CD4-positive, alpha-beta T cell treated with Interleukin-15 for 1 hour (primary cell): ENCODE measurements at places on chromosomes 7 and 10.

DNA sequence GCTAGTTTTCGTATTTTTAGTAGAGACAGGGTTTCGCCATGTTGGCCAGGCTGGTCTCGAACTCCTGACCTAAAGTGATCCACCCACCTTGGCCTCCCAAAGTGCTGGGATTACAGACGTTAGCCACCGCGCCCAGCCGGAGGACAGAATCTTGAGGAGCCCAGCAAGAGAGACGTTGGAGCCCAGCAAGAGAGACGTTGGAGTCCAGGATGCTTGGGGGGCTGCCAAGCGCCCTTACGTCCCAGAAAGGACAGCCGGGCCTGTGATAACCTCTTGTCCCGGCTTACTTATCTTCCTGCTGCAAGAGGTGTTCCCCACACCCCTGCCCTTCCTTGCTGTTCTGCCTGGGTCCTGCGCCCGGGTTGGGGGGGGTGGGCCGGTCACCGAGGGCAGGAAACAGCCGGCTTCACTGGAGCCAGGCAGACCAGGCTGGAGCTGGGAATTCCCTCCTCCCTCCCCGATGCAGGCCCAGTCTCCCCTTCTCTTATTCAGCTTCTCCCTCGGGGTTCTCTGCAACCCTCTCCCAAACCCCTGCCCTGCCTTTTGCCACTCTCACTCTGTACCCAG is 1.9 kb upstream of the EPHB4 start:
- no peak for DNase-seq

GRCh38 chr7:92691578-92691977 is 101.4 kb upstream of the FAM133B start:
- DNase-seq = no peak

DNA sequence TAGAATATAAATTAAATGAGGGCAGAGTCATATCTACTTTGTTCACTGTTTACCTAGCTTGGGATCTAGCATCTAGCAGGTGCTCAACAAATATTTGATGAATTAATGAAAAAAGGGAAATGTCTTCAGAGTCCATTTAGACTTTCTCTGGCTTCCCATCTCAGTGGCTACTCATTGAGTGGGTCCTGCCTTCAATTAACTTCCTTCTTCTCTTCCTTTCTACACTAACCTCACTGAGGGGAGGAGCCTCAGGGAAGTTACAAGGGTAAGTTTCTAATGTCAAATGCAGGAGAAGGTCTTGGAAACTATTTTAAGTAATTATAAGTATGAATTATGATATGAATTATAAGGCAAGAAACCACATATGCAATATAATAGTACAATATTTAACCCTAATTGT is 28.2 kb upstream of the MPP7 start:
- no peak for DNase-seq

DNA sequence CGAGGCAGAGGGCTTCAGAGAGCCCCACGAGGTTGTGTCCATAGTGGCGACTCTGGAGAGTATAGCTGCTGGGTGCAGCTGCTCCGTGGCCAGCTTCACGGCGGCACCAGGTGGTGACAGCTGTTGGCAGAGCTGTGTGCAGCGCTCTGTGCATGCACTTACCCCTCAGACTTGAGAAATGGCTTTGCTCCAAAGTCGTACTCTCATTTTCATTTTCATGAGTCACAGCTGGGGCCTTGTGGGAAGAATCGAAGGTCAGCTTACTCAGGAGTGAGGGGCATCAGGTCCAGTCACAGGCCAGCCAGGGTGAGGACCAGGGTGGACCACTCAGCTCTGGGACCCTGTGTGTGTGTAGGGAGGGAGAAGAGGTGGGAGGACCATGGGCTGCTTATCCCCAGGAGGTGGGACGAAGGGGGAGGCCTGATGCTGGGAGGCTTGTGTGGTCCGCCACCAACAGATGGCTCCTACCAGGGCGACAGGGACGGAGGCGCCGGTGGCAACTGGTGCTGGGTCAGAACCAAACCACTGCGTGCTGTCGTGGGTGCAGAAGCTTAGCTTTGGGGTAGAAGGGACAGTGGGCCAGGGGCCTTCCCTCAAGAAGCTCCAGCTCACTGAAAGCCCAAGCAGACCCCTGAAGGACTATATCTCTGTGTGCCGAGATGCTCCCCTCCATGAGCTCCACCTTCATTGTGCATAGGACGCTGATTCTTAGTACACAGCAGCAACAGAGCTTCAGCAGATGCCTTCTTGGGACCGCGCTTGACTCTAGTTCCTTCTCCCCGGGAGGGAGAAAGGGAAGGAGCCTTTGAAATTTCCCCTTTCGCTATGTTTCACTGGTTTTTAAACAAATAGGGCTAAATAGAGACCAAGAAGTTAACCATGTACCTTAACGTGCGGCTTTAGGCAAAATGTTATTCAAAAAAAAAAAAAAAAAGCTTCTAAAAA is 225.0 kb downstream of the CELF2 start:
- DNase-seq = peak; percentile 28

DNA sequence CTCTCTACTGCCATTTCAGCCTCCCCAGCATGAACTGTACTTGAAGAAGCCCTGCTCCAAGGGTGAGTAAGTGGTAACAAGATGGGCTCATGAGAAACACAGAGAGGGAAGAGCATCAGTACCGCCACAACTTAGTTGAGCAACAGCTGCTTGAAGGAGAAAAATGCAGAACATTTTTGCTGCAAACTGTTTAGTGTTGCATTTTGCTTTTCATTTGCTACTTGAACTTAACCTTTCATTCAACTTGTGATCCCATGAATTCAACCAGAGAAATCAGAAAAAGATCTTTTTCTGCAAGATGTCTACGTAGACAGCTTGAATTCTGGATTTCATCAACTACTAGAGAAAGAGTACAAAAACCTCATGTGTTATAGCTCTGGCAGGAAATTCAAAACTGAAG is 40.7 kb downstream of the ANK3 start:
- no peak for DNase-seq

- DNase-seq = no peak
Measured at GRCh38 chr7:143988976-143989745, 11.0 kb upstream of the OR6B1 start.

- DNase-seq = no peak
Measured at GRCh38 chr10:80658068-80658467, 120.4 kb downstream of the SH2D4B start.

DNA sequence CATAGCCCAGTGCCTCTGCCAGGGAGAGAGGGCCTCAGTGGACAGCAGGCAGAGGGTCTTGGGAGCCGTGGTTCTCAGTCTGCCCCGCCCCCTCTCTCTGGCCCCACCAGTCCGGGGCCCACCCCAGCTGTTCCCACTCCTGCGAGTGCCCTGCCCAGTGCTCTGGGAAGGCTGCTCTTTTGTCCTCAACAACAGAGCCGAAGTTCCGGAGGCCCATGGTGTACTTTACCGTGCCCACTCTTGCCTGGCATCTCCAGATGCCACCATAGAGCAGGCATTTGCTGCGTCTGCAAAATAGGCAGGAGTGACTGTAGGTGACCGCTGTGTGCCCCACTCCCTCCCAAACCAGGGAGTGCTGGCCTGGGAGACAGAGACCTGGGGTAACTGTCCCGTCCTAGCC is 29.3 kb upstream of the PCBD1 start:
- no peak for DNase-seq

DNA sequence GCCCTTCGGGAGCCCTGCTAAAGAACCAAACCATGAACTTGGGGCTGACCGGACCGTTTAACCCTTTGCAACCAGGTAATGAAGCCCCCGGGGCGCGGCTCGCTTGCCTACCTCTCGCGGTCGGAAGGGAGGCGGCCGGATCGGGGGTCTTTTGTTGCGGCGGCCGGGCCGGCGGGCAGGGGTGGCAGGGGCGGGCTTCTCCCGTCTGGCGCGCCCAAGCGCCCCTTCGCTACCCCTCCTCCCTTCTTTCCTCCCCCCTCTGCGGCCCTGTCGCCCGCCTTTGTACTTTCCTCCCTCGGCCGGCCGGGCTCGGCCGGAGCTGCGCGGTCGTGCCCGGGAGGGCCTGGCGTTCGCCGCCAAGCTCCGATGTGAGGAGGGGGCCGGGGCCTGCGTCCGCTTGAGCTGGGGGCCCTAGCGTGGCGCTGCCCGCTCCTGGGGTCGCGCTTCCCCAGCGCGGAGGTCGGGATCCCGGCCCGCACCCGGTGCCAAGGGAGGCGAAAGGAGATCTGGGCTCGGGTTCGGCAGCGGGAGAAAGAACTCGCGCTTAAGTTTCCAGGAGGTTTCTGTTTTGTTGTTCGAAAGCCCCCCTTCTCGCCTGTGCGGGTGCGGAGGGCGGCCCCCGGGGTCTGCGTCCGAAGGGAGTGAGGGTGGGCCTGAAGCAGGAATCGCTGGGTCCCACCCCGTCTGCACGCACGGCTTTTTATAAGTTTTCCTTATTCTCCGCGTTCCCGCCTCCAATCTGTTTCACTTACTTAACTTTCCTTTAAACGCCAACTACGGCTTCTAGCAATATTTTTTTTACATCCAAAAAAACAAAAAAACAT is 436.8 kb upstream of the GALNT17 start:
- no peak for DNase-seq

- DNase-seq = no peak
Measured at GRCh38 chr7:35185908-35186731, 67.8 kb downstream of the TBX20 start.

DNA sequence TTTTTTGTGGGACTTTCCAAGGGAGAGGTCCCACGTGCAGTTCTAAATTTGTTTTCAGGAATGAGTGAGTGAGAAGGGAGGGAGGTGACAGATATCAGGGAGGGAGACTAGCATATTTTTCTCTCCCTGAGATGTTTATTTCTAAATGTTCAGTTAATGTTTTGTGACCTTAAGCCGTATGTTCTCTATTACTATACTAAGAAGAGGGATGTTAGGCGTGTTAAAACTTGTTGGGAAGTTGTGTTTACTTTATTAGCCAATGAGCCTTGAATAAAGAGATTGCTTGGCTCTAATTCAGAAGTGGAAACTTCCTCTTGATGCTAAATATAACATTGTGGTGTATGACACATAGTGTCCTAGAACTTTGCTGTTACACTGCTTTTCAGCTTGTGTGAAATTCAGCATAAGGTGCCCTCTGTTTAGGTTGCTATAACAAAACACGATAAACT is 37.3 kb downstream of the DNAH11 start:
- DNase-seq = no peak

DNA sequence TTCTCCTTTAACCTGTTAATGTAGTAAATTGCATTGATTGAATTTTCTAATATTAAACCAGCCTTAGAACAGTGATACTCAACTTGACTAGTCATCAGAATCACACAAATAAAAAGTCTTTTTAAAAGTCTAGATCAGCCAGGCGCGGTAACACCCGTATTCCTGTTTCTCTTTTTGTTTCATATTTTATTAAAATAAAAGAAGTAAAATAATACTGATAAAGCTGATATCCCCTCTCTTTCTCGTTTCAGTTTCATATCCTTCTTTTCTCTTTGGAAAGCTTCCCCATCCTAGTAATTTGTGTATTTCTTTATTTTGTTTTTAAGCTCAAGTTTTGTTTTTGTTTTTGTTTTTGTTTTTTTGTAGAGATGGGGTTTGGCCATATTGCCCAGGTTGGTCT is 9.3 kb downstream of the SMO start:
- DNase-seq = no peak

DNA sequence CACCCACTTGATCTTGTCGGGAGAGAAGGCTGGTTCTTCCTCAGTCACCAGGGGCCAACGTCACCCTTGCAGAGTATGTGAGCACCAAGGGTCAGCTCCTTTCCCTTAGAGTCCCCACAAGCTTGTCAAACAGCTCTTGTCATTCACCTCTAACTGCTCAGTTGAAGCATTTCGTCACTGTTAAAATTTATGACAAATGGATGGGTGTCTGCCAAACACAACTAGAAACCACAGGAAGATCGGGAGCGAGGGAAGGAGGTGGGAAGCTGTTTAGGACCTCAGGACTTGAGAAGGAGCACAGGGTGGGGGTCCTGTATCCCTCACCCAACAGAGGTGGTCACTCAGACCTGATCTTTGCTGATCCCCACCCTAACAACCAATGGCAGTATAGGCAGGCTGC is 373.3 kb upstream of the IGFBP3 start:
- DNase-seq = no peak

GRCh38 chr7:155259866-155260497 is 37.7 kb upstream of the INSIG1 start:
- no peak for DNase-seq

DNA sequence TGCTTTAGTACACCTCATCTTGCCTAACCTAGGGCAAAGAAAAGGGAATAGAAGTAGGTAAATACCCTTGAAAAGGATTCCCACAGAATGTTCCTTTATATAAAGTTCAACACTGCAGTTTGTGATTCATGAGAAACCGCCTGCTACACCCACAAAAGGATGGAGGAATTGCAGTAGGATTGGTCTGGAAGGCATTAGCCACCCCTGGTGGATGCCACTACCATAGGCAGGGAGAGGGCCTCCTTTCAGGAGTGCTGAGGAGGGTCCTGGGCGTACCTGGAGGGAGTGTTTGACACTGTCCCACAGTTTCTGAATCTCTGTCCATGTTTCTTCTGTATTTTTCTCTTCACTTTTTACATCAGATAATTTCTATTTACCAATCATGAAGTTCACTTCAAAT is 221.8 kb upstream of the TMEM72 start:
- DNase-seq = no peak

DNA sequence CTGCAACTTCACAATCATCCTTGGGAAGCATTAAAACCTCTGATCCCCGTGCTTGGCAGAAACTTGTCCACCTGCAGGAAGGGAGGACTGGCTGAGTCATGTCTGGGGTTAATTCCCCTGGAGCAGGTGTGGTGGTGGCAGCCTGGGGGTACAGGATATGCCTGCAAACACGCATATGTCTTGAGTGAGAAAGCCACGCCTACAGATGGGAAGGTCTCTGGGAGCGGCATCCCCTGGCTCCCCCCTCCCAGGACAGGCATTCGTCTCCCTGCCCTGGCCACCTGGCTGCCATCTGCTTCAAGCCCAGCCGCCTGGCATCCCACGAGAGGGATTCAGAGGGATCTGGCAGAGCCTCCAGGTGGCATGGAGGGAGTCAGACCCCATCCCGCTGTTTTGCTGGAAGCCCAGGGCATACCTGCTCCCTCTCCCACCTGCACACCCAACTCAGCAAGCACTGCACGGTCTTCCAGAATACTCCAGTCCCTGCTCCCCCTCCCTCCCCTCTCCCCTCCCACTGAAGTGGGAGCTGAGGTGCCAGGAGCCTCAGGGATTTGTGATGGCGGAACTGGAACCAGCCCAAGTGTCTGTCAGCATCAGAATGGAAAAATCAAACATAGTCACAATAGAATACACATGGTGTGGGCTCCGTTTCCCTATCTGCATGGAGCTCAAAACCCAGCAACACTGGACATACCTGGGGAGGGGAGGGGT is 61.0 kb downstream of the CAMK2B start:
- DNase-seq = no peak

DNA sequence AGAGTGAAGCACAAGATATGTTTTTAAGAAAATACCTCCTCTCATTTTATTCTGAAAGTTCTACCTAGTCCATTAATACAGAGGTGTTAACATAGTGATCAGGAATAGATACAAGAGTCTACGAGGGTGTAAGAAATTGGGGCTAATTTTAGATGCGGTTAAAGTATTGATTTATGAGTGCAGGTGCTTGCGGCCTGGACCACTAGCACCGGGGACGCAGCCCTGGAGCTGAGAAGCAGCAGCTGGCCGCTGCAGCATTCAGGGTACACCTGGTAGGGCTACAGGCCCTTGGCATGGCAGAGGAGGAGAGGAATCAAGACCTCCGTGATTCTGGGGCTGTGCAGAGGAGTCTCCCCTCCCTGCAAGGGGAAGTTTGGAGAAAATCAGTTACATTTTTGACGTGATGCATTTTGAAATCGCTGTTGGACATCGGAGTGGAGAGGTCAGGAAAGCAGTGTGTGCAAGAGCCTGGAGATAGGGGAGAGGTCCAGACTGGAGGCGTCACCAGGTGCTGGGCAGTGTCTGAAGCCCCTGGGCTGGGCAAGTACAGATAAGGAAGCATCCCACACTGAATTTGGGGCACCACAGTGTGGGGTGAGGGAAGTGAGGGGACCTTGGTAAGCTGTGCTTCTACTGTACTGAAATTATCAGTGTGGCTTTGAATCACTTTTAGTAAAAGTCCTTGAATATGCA is 112.3 kb downstream of the VWC2 start:
- DNase-seq = no peak
